Midbrain (tissue), 1 donor: ENCODE measurements at places on chromosomes 2 and 18.
A peak's percentile ranks its signal among the peaks of the same experiment; 100 is the strongest.

- peak; percentile 24 for DNase-seq
These were observed 316.8 kb upstream of the KCNH7 start for GRCh38 chr2:163155279-163155883.

- peak; percentile 71 for DNase-seq
These were observed 79.9 kb downstream of the PARD3B start for GRCh38 chr2:204625135-204625534.

DNA sequence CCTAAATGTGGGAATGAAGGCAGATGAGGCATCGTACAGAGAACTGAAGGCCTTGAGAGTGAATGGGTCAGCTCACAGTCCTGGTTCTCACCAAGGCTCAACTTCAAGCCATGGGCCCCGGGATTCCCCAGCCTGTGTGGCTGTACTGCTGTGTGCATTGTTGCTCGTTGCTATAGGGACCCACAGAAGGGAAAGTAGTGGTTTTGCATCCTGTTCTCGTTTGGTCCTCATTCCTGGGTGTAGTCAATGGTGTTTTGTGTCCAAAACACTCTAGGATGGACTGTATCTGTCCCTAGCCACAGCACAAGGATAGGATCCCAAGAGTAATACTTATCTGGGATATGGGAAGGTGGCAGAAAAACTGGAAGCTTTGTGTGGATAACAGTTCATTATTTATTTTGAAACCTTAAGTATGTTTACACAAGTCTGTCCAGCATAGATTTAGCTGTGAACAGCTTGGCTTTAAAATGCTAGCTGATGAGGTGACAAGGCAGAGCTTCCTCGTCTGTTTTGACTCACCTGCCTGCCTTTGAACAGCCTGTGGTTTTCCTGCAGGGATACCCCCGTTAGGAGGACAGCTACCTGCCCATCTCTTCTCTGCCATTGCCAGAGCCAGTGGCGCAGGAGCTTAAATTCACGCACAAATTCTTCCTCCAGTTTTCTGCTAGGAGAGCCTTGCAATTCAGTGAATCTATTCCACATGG, 85.0 kb downstream of the WDSUB1 start:
- no peak for DNase-seq

DNA sequence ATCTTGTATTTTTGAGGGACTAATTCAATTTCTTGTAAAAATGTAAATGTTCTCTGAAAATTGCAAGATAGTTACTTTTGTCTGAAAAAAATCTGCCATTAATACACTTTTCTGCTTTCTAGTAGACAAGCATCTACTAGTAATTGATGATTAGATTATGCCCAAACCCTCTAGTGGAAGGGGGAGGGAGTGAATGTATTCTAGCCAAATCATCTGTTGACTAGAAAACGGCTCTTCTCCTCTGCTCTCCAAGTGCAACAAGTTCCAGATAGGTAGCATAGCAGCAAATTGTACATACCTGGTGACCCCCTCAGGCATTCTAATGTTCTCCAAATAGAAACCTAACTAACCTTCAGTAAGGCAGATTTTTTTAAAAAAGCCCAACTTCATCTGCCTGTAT, 58.6 kb downstream of the RELCH start:
- DNase-seq = no peak

- DNase-seq = no peak
These were observed 5.1 kb downstream of the CNNM3 start for GRCh38 chr2:96821113-96821675.

- no peak for DNase-seq
These were observed 22.3 kb downstream of the EFEMP1 start for GRCh38 chr2:55901322-55901721.
